ENCODE measurements at places on chromosomes 7 and 10. TPM values are rescaled to one million over a fixed set of nuclear protein-coding genes. Genes with fewer than 3 reads are reported as not detected.
A peak's percentile ranks its signal among the peaks of the same experiment; 100 is the strongest.

DNA sequence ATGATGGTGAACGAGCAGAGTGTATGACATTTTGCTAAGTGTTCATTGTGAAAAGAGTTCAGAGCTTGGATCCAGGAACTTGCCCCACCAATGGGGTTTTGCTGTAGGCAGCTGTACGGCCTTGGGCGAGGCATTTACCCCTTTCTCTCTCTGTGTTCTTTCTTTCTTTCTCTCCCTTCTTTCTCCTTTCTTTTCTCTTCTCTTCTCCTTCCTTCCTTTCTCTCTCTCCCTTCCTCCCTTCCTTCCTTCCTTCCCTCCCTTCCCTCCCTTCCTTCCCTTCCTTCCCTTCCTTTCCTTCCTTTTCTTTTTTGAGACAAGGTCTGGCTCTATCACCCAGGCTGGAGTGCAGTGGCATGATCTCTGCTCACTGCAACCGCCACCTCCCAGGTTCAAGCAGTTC is 45.3 kb upstream of the KMT2C start:
- H3K27ac ChIP-seq: no peak overlapping the region
- no peaks in the 10 kb centered on the region for H3K4me1 ChIP-seq
- no peaks in the 10 kb centered on the region for H3K36me3 ChIP-seq
- no peak for DNase-seq
- H3K4me3 ChIP-seq: no peak overlapping the region

- H3K36me3 ChIP-seq: no peaks in the 10 kb centered on the region
- no peak for DNase-seq
- H3K4me3 ChIP-seq: no peak overlapping the region
- no peak overlapping the region for H3K27ac ChIP-seq
- no peaks in the 10 kb centered on the region for H3K27me3 ChIP-seq
These were observed 578.5 kb downstream of the SH2D4B start for GRCh38 chr10:81116201-81116600.

GRCh38 chr10:30558411-30558810 is 71.1 kb downstream of the LYZL2 start:
- DNase-seq: no peak
- H3K27me3 ChIP-seq: no peaks in the 10 kb centered on the region
- no peaks in the 10 kb centered on the region for H3K4me1 ChIP-seq
- H3K27ac ChIP-seq: no peak overlapping the region
- H3K4me3 ChIP-seq: no peak overlapping the region

DNA sequence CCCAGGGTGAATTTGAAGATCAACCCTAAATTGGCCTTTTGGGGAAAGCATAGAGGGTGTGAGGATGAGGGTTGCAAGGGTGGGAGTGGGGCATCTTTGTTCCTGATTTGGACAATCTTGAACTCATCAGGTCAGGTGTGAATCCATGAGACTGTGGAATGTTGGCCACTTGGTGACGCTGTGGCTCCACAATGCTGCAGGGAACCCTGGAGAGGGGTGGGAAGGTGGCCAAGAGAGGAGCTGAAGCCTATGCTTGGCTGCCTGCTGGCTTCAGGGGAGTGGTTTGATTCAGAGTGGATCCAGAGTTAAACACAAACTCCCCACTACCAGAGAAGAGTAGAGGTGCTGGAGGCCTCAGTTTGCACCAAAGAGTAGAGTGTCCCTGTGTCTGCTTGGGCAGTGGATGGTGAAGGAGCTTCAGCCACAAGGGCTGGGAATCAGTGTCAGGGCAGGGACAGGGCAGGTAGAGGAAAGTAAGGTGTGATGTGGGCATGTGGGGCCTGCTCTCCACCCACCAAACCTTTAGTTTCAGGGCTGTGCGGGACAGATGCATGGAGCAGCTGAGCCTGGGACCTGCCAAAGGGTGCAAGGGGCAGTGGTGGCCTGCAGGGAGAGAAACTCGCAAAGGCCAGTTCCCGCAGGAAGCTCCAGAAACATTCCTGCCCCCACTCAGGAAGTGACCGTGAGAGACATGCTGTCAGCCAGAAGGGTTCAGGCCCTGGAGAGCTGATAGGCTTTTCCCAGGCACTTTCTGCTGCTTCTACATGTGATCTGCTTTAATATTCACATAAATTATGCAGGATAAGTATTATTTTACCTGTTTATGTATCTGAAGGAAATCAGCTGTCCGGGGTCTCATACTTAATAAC is 81.0 kb upstream of the PRSS58 start:
- DNase-seq: peak; percentile 35
- H3K27me3 ChIP-seq: no peaks in the 10 kb centered on the region
- H3K4me1 ChIP-seq: no peaks in the 10 kb centered on the region
- no peak overlapping the region for H3K4me3 ChIP-seq

GRCh38 chr10:60932756-60933155 is 11.2 kb downstream of the RHOBTB1 start:
- H3K27me3 ChIP-seq: no peaks in the 10 kb centered on the region
- peaks cover 2% of the 10 kb centered on the region for H3K4me1 ChIP-seq
- no peak overlapping the region for H3K4me3 ChIP-seq
- H3K36me3 ChIP-seq: no peaks in the 10 kb centered on the region

Gene POP7
- polyA plus RNA-seq: 36.5 TPM

Gene RELN
- 0.24 TPM for polyA plus RNA-seq

DNA sequence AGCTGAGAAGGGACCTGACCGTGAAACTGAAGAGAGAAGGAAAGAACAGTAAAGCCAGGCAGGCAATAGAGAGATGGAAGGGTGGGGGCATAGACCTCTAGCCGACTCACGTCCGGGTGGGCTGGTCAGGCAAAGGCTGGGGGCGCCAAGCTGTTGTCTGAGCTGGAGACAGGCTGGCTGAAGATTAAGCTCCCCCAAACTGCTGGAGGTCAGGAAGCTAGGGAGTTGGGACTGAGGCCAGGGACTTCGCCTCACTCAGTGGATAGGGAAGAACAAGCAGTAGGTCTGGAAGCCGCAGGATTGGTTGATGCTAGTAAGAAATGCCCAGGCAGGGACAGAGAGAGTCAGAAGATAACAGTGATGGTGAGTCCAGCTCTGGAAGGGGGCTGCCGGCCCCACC is 5.3 kb downstream of the PITX3 start:
- H3K4me3 ChIP-seq: no peak overlapping the region
- peaks cover 29% of the 10 kb centered on the region for H3K4me1 ChIP-seq
- peaks cover 57% of the 10 kb centered on the region for H3K27me3 ChIP-seq
- no peaks in the 10 kb centered on the region for H3K36me3 ChIP-seq
- H3K27ac ChIP-seq: no peak overlapping the region

- H3K27ac ChIP-seq: no peak overlapping the region
- no peak for DNase-seq
- no peaks in the 10 kb centered on the region for H3K27me3 ChIP-seq
- H3K4me3 ChIP-seq: no peak overlapping the region
- no peaks in the 10 kb centered on the region for H3K36me3 ChIP-seq
These were observed 106.2 kb upstream of the DLX6 start for GRCh38 chr7:96899108-96899507.

DNA sequence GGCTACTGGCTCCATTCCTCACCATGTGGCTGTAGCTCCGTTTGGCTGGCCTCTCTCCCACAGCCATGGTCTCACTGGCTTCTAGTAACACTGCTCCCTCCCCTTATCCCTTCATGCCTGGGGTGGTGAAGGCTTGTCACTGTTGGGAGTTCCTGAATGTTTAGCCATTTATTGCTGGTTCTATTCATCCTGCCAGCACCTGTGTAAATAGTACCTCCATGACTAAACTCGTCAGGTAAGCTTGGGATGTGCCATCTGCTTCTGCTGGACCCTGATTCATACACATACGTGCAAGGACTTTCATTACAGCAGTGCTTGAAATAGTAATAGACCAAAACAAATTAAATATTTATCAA is 61.6 kb downstream of the CCDC71L start:
- no peaks in the 10 kb centered on the region for H3K27me3 ChIP-seq
- H3K27ac ChIP-seq: no peak overlapping the region
- no peak for DNase-seq
- H3K36me3 ChIP-seq: no peaks in the 10 kb centered on the region
- H3K4me1 ChIP-seq: no peaks in the 10 kb centered on the region

GRCh38 chr7:105600720-105601550 is 19.6 kb upstream of the EFCAB10 start:
- no peaks in the 10 kb centered on the region for H3K27me3 ChIP-seq
- no peak overlapping the region for H3K4me3 ChIP-seq
- no peak for DNase-seq

Gene MACC1
- 2.8 TPM for polyA plus RNA-seq

Gene SPDYE11
- polyA plus RNA-seq: not detected

Gene ETV1
- 12.7 TPM for polyA plus RNA-seq

GRCh38 chr7:2968616-2969397 is 74.9 kb downstream of the CARD11 start:
- no peak overlapping the region for H3K4me3 ChIP-seq
- H3K36me3 ChIP-seq: no peaks in the 10 kb centered on the region
- H3K27ac ChIP-seq: no peak overlapping the region
- H3K27me3 ChIP-seq: no peaks in the 10 kb centered on the region

GRCh38 chr10:13001041-13001886 is at the start of gene CCDC3:
Gene CCDC3 (minus strand): TSS chr10:13001713. CDS start chr10:13001570, 143 bp downstream.
- H3K4me3 ChIP-seq: peak within 1 kb of the TSS; percentile 18
- peak; percentile 40 for DNase-seq
- H3K27ac ChIP-seq: no peak within 1 kb of the TSS
- H3K27me3 ChIP-seq: peaks cover 41% of the 10 kb centered on the region
- no peaks in the 10 kb centered on the region for H3K4me1 ChIP-seq
- H3K36me3 ChIP-seq: no peaks in the 10 kb centered on the region

Gene ANKRD7
- 0.03 TPM for polyA plus RNA-seq

DNA sequence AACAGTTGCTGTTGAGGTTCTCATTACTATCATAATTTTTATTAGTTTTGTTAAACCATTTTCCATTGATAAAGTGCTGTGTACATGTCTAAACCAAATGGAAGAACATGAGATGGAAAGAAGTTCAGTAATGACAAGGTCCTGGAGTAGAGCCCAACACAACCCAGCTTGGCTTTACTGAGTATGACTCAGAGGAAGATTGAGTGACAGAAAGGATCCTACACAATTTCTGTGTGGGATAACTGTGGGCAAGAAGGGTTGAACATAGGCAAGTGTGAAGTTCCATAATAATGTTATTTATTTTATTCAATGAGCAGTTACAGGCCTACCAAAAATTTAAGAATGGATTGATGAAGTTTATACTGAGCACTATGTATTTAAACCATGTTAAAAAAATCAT is 15.9 kb downstream of the PRKG1 start:
- no peak overlapping the region for H3K4me3 ChIP-seq
- no peaks in the 10 kb centered on the region for H3K4me1 ChIP-seq
- H3K27me3 ChIP-seq: no peaks in the 10 kb centered on the region
- DNase-seq: no peak
- H3K27ac ChIP-seq: no peak overlapping the region
- no peaks in the 10 kb centered on the region for H3K36me3 ChIP-seq

DNA sequence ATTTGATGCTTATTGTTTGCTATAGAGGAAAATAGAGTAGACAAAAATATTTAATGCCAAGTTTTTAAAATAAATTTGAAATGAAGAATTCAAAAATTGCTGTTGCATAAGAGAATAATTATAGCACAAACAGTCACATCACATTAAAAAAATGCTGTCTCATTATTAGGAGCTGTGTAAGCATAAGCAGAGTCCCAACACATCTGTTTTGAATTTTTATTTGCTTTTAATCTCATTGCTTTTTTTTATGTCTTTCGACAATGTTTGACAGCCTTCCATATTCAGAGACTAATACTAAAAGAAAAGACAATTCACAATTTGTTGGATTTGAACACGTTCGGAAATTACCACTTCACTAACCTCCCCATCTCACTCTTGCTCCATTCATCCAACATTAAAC is 143.5 kb downstream of the TFPI2 start:
- H3K4me1 ChIP-seq: no peaks in the 10 kb centered on the region
- DNase-seq: no peak
- H3K4me3 ChIP-seq: no peak overlapping the region
- H3K36me3 ChIP-seq: no peaks in the 10 kb centered on the region
- no peak overlapping the region for H3K27ac ChIP-seq
- H3K27me3 ChIP-seq: no peaks in the 10 kb centered on the region

Gene AKR1C2
- 23.4 TPM for polyA plus RNA-seq

GRCh38 chr10:130233035-130233360 is 96.8 kb downstream of the GLRX3 start:
- H3K36me3 ChIP-seq: no peaks in the 10 kb centered on the region
- no peak overlapping the region for H3K27ac ChIP-seq
- no peaks in the 10 kb centered on the region for H3K27me3 ChIP-seq

GRCh38 chr7:135620980-135621850 is 41.1 kb upstream of the STMP1 start:
- no peak overlapping the region for H3K4me3 ChIP-seq
- peak; percentile 57 for DNase-seq
- no peaks in the 10 kb centered on the region for H3K4me1 ChIP-seq
- no peaks in the 10 kb centered on the region for H3K27me3 ChIP-seq
- no peak overlapping the region for H3K27ac ChIP-seq

DNA sequence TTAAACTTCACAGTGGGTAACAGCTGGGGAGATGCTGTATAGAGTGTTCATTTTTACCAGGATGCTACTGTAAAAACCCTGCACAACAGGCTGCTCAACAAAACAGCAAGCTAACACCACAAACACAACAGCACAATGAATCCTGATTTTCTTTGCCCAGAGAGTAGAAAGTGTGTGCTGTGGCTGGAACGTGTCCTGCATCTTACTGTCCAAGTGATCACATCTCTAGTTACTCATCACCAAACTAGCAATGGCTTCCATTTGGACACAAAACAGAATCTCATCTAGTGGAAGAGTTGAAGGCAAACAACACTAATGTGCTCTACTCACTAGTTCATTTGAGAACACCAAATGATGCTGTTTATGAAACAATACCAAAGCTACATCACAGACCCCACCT is 121.2 kb downstream of the SLC25A13 start:
- H3K4me3 ChIP-seq: no peak overlapping the region
- H3K27me3 ChIP-seq: no peaks in the 10 kb centered on the region
- H3K4me1 ChIP-seq: no peaks in the 10 kb centered on the region
- DNase-seq: no peak
- no peaks in the 10 kb centered on the region for H3K36me3 ChIP-seq
- H3K27ac ChIP-seq: no peak overlapping the region

All from lung (tissue), 17 donors.